Mesothelial cell of epicardium (in vitro differentiated cells): ENCODE measurements at places on chromosomes 2 and 18.

DNA sequence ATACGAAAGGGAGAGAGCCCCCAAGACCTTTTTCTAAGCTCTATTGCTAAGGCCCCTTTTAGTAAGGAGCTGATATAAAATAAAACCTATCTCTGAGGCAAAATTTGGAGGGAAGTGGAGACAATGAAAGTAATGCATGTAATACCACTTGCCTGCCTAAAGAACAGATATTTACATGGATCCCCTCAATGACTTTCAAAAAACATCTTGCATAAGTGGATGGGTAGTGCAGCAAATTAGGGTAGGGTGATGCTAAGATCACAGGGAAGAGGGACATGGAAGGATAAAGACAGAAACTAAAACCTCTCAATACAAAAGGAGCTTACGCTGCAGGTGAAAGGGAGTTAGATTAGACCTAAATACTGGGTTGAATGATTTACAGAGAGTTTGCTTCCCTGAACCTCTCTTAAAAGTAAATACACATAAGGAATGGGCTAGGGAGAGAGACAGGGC, 1.1 kb downstream of the ZNF513 start:
- no peak for DNase-seq

DNA sequence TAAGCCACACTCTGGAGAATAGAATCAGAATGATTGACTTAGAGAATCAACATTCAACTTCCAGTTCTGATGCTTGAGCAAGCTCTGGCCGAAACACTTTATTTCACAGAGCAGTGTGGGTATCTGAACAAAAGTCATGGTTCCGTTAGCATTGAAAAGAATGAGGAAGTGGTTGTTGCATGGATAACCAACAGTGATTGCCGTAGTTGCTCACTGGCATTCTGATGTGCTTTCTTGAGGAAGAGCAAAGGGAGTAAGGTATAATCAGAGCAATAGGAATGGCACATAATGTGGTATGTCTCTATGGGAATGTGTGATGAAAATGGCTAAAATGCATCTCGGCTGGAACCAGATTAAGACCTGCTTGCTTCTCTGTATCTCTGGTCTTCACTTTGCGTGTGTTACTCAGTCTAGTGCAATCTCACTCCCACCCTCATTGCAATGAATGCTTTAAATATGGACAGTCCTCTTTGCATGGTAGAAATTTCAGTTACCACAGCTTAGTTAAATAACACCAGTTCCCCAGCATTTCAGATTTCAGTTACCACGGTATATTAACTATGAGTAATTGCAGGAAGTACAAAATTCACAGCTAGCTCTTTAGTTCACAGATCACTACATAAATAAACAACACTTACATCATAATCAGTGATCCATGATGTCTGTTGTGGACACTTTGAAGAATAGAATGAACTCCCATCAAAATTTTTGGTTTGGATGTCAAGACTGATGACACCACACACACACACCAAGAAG, 7.8 kb upstream of the RAB12 start:
- no peak for DNase-seq

- DNase-seq, result no peak
Observed at GRCh38 chr2:122077771-122078170, 322.3 kb downstream of the TSN start.

DNA sequence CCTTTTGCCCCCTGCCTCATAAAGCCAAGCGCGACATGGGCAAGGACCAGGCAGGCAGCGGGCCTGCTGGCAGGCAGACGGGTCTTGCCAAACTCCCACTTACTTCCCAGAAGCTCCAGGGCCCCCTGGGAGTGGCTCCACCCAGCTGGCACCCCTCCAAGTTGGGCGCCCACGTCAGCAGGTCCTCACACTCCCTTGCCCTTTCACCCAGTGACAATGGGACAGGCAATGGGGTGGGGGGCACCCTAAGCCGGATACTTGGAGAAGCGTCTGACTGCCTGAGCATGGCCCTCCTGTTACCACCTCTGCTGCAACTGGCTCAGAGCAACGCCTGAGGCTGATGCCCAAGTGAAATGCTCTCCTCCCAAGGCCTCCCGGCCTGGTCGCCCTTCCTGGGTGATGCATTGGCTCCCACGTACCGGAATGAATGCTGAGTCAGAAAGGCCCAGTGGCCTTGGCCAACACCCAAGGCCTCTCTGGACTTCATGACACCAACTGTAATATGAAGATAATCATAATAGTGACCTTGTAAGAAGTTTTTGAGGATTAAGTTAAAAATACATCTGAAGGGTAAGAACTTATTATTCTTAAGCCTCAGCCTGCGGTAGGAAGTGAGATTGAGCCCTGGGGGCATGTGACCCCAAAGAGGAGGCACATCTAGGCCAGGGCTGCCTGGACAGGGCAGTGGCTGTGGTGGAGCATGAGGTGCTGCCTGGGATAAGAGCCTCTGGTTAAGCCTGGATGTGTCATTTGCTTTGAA, 31.6 kb downstream of the KCNK3 start:
- no peak for DNase-seq

DNA sequence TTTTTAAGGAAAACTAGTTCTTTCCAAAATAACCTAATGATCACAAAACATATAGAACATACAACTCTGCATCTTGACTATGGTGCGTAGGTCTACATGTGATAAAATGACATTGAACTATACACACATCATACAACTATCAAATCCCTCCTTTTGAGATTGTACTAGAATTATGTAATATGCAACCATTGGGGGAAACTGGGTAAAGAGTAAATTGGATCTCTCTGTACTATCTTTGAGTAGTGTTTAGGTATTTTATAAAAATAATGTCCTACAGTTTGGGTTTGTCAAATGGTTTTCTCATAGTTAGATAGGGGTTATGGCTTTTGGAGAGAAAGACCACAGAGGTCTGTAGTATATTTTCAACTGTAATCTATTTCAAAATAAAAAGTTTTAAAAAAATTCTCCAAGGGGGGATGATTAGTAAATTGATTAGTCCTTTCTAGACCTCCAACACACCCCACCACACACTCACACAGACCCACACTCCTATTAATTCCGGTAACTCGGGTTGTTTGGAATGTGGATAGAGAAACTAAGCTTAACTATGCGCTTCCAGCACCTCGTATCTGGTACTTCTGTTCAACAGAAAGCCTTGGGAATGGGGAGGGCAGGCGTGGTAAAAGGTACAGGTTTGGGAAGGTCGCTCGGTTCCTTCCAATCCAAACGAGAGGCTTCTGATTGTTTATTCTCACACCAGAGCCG, 695 bp upstream of the BIRC6 start:
- DNase-seq, result no peak

GRCh38 chr2:197239434-197239833, 71.1 kb downstream of the ANKRD44 start:
- DNase-seq, result no peak

GRCh38 chr2:192657362-192657761, 462.6 kb upstream of the TMEFF2 start:
- DNase-seq, result no peak

DNA sequence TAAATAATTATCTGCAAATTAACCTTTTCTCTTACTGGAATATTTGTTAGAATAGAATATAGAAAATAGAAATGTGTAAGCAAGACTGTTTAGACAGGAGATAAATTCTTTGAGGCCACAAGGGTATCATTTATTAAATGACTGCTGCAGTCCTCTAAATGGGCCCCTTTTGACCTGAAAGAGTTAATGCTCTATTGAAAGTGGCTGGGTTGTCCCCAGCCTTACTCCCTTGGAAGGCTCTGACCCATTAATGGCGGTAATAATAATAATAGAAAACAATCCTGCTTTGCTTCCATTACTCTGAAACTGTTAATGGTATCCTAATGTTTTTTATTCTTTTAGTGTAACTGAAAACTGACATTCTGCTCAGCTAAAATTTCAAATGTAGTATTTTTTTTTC, 398.0 kb upstream of the NRP2 start:
- DNase-seq, result no peak

DNA sequence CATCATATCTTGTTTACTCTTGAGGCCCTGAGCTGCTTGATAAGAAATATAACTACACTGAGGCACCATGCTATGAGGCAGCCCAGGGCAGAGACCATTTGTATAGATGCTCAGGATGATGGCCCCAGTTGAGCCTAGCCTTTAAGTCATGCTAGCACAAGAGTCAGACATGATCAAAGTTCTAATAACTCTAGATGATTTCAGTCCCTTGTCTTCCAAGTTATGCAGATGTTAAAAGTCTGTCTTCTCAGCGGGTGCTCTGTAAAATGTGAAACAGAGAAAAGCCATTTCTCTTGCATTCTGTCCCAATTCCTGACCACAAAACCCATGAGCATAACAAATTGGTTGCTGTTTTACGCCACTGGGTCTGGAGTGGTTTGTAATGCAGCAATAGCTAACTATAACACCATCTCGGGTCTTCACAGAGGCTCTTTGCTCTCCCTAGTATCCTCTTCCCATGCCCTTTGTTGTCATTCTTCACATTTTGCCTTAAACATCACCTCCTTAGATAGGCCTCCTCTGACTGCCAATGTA, 49.6 kb downstream of the NXPH2 start:
- no peak for DNase-seq

DNA sequence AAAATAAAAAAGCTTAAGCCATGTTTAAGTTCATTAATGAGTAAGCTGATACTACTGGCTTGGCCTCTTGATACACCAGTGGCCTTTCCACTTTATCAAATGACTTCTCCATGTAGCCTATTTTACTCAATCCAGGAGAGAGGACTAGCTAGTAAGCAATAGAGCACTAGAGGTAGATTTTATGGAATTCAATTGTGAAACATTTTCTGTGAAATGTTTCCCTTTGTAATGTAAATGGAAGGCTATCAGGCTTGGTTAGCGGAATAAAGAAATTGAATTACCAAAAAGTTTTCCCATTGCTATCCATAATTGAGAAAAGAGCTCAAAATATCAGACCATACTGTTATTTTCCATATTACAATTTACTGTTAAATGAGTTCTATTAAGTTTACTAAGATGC, 515.4 kb upstream of the CDH2 start:
- DNase-seq, result no peak
